ENCODE measurements at places on chromosomes 1 and 21.

DNA sequence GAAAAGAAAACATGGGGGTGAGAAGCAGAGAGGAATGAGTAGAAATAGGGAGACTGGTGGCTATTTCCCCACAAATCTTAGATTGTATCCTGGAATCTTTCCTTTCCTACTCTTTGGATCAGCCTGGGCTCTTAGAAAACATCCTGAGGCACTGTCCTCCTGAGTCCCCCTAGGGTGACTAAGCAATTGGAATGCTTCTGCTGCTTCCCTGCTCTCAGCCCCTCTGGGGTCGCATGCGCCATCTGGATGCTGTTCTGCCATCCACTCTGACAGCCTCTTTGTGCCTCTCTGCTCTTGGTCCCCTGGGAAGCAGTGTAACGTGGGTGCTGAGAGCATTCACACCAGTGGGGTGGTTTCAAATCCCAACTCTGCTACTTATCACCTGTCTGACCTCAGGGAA lies 443.0 kb downstream of the SIPA1L2 start:
- DNase-seq = no peak

DNA sequence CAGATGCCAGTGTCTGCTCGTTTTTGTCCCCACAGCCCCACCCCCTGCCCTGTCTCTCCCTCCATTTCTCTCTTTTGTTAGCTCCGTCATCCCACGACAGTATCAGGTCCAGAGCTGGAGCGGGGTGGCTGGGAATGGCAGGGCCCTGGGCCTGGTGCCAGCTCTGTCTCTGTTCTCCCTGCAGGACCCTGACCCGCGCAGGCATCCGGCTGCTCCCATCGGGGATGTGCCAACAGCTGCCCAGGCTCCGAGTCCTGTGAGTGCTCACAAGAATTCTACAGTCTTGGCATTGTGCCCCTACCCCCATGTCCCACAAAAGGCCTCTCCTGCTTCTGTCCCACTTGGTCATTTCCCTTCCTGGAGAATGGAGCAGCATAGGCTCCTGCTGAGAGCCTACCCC lies 37.4 kb downstream of the UBE2T start:
- DNase-seq = no peak

- DNase-seq = no peak
Observed at GRCh38 chr1:228176461-228177182, 11.0 kb downstream of the IBA57 start.

DNA sequence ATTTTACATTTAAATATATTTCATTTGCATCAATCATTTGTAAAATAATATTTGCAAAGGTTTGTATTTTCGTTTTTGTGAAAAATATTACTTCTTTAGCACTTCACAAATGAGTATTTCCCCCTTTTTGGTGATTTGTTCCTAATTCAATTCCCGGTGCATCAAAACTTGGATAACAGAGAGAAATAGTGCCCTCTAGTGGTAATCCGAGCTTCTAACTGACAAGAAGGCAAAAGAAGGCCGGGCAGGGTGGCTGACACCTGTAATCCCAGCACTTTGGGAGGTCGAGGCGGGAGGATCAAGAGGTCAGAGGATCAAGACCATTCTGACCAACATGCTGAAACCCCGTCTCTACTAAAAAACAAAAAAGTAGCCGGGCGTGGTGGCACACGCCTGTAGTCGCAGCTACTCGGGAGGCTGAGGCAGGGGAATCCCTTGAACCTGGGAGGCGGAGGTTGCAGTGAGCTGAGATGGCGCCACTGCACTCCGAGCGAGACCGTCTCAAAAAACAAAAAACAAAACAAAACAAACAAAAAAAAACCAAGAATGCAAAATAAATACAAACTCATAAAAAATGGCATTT lies 137.7 kb downstream of the COL11A1 start:
- peak; percentile 38 for DNase-seq

DNA sequence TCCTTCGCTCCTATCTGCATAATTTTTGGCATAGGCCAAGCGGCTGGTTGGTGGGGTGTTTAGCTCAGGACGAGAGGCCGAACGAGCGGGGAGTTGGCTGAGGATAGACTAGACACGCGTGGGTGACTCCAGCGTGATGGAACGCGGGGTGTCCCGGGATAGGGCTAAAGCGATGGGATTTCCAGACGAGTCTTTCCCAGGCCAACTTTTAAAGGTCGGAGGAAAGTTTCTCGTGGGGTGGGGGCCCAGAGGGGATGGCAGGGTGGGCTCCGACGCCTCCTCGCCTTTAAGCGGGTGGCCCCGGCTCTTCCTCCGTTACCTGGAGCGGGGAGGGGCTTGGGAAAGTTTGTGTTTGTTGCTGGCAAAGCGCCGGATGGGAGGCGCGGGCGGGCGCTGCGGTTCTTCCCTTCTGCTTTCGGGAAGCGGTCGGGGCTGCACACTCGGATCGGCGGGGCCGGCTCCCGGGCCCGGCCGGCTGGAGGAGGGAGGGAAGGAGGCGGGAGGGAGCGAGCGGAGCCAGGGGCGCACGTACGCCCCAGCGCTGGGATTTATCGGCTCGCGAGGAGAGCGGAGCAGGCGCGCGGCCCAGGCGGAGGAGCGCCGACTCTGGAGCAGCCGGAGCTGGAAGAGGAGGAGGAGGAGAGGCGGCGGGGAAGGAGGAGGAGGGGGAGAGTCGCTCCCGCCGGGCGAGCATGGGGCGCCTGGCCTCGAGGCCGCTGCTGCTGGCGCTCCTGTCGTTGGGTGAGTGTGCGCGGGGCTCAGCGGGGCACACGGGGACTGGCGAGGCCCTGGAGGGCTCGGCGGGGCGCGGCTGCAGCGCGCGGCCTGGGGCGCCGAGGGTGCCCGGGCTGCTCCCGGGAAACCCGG lies at the start of gene PTGFRN:
PTGFRN (plus strand) TSS at position 405 of the 867 bp plus-strand sequence; CDS start at position 693, 288 bp downstream.
- DNase-seq = peak; percentile 55

DNA sequence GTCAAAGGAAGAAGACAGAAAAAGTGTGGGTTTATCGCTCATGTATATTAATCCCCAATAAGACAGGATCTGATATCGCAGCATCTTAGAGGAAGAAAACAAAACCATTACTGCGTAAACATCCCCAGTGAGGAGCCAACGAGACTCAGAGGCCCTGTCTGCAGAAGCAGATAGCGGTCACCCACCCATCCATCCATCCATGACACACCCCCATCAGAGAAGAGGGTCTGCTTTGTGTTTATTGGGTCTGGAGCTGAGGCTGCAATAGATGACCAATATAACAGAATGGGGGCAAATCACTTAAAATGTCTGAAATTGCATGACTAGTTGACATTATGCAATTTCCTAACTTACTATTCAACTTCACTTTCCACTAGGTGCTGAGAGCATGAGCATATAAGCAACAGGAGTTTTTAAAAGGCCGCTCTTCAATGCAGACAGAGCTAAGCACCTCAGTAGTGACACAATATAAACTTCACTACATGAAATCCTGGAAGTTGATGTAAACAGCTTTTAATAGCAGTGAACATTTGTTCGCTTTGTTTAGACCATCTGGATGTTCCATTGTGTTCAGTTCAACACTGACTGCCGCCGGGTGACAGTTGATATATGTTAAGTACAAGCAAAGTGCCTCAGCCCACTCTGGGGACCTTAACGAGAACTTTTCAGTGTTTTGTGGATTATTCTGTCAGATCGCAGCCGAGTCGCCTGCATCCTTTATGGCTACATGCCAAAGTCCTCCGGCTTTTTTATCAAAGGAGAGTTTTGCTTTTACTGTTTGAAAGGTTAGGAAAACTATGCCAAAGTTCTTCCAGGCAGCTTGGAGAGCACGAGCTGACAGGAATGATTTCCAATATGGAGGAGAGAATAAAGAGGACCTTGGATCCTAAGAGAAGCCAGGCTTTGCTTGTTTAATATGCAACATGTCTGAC lies 167.5 kb downstream of the ZNF281 start:
- DNase-seq = peak; percentile 83

- no peak for DNase-seq
Observed at GRCh38 chr21:42594616-42595282, 58.7 kb upstream of the PDE9A start.

DNA sequence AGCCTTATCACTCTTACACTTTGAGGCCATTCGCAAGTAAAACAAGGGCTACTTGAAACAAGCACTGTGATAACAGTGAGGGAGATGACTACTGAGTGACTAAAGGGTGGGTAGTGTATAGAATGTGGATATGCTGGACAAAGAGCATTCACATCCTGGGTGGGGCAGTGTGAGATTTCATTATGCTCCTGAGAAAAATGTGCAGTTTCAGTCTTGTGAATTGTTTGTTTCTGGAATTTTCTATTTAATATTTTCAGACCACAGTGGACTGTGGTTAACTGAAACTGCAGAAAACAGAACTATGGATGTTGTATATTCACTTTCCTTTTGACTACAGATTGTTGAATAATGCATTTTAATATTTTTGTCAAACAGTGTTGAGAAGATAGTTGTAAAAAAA lies 25.1 kb upstream of the B3GALT2 start:
- DNase-seq = no peak

GRCh38 chr1:184685116-184685515 lies 69.5 kb downstream of the EDEM3 start:
- no peak for DNase-seq

- DNase-seq = no peak
Observed at GRCh38 chr21:29155118-29155932, 24.9 kb downstream of the MAP3K7CL start.

DNA sequence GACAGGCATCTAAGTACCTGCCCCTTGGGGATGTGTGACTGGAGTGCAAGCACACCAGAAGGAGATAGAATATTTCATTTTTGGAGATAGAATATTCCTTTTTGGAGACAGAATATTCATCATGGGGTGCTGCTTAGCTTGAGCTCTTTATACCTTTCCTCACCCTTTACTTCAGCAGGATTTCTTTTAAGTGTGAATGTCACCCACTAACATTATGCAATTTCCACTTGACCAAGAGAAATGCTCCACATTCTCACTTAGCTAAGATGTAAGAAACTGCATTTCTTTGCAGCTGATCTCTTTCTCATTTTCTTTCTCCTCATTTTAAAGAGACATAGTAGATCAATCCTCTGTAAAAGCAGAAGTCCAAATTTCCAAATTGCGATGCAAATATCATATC lies 436.7 kb downstream of the NCAM2 start:
- DNase-seq = no peak

- DNase-seq = no peak
Observed at GRCh38 chr21:37208056-37208721, 58.9 kb downstream of the VPS26C start.

DNA sequence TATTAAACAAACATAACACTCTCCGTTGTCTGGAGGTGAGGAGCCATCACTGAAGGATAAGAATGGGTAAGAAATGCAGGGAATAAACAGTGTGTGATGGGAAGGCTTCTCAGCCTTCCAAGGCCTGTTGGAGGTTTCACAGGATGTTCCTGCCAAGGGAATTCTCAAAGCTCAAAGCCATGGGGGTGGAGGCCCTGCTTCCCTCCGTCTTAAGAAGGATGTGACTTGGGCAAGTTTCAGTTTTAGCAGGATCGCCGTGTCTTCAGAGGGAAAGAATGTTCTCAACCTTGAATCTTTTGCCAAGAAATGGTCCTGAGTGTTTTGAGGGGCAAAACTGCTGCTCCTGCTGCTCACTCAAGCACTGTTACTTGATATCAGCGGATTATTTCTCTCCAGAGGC lies 41.7 kb upstream of the IL20 start:
- no peak for DNase-seq

DNA sequence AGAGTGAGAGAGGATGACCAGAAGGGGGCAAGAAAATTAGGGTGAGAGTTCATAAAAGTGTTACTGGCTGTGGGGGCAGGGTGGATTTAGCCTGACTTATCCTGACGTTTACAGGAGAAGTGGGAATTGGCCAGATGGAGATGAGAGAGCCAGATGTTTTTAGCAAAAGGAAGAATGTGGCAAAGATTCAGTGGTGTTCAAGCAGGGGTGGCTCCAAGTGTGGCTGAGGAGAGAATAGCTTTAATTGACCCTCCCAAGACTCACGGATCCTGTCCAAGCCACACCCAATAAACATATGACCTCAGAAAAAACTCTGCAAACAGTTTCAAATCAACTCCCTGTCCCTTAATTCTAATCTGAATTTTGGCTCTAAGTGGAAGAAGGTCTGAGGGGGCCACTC lies 35.2 kb upstream of the EDEM3 start:
- DNase-seq = no peak

DNA sequence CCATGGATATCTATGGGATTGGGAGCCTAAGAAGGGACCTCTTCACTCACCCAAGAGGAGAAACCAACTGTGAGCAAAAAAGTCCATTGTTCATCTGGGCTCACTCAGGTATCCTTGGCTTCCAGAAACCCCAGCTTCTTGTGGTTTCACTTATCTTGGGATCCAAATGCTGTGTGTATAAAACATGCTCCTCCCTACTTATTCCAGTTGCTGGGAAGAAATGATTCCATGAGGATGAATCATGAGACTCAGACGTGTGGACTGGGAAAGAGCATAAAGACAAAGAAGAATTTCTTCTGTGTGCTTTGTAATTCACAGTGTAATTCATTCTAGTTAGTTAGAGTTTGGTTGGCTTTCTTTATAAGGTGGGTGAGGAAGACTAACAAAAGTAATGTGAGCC lies 283.7 kb downstream of the ZNF648 start:
- no peak for DNase-seq

- no peak for DNase-seq
Observed at GRCh38 chr1:172926070-172926469, 124.7 kb downstream of the TNFSF18 start.

- no peak for DNase-seq
Observed at GRCh38 chr1:30868833-30869435, 39.6 kb downstream of the SDC3 start.

- DNase-seq = no peak
Observed at GRCh38 chr1:93753791-93754763, 72.4 kb upstream of the BCAR3 start.

DNA sequence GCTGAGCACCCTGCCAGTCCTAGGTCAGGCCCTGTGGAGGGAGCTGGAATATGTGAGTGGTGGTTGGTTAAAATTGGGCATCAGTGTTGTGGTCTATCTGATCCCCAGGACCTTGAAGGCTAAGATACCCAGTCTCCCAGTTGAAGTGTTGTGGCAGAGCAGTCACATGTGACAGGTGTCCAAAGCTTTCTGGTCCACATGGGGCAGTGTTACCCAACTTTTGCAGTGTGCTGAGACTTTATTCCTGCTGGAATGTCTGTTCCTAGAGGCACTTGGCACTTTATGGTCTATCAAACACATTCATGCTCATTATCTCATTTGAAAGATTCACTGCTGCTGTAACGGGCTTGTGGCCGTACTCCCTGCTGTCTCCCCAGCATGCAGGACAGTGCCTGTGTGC lies 21.0 kb upstream of the LORICRIN start:
- DNase-seq = no peak

- no peak for DNase-seq
Observed at GRCh38 chr1:11486231-11487009, 7.5 kb downstream of the DISP3 start.

DNA sequence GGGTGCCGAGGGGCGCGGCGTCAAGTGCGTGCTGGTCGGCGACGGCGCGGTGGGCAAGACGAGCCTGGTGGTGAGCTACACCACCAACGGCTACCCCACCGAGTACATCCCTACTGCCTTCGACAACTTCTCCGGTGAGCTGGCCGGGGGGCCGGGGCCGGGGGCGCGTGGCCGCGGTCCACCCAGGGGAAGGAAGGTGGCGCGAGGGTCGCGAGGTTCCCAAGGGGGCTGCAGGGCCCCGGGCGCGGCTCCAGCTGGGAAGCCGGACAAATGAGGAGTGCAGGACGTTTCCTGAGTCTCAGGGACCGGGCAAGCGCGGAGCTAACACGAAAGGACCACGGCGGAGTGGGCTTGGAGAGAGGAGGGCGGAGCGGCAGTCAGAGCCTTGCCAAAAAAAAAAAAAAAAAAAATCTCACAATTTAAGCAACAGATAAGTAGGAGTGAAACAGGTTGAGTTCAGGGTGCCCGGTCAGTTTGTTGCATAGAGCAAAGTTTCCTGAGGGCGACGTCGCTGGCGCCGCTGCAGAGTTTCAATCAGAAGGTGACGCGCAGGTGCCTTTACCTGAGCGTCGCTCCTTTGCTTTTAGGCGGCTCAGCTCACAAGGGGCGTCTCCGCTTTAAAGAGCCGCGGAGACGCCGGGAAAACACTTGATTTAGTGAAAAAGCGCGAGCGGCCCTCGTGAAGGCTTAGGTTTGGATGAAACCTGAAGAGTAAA lies 750 bp downstream of the RHOU start:
- peak; percentile 58 for DNase-seq
